ENCODE measurements at places on chromosomes 5 and 9.

GRCh38 chr9:75033791-75034473 lies 5.8 kb upstream of the CARNMT1 start:
- no peak for DNase-seq

GRCh38 chr5:175422058-175422457 lies 21.9 kb downstream of the DRD1 start:
- DNase-seq = no peak

GRCh38 chr5:13378091-13378490 lies 566.4 kb downstream of the DNAH5 start:
- DNase-seq = no peak

DNA sequence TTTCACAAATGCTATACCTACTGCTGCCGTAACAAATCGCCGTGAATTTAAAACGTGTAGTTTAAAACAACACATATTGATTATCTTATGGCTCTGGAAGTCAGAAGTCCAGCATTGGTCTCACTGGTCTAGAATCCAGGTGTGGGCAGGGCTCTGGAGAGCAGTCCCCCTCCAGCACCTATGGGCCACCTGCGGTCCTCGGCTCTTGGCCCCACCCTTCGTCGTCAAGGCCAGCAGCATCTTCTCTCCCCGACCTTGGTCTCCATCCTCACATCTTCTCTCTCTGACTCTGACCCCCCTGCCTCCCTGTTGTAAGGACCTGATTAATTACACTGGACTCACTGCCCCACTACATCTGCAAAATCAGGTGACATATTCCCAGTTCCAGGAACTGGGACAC lies 106.4 kb upstream of the COL5A1 start:
- DNase-seq = no peak

DNA sequence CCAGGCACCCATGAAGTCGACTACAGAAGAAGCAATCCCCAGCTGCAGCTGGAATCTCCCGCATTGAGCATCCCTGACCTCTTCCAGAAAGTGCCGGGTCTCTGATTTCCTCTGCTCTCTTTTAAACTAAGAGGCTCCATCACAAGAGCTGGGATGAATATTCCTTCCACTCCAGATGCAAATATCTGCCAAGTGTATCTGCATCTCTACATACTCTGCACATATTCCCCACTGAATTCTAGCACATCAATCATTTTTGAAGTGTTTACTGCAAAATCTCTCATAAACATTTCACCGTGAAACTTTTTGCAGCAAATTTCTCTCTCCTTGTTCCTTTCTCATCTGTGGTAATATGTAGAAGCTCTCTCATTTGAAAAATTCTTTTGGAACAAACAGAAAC lies 161.5 kb downstream of the GABRB2 start:
- DNase-seq = no peak

GRCh38 chr5:55416306-55416705 lies 108.5 kb downstream of the MTREX start:
- DNase-seq = no peak

DNA sequence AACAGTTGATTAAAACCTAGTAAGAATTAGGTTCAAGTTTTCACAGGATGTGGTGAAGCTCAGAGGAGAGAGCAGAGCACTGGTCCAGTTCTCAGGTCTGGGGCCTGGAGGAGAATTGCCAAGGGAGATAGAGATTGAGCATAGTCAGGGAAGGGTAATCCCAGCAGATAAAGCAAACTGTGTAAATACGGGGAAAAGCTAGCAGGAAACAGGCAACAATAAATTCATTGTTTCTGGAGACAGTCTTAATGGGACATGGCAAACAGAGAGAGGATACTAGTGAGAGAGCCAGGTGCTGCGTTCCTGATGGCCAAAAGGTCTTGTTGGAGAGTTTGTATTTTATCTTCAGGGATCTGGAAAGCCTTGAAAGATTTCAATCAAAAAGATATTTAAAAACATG lies 333.0 kb downstream of the PDE4D start:
- DNase-seq = no peak

DNA sequence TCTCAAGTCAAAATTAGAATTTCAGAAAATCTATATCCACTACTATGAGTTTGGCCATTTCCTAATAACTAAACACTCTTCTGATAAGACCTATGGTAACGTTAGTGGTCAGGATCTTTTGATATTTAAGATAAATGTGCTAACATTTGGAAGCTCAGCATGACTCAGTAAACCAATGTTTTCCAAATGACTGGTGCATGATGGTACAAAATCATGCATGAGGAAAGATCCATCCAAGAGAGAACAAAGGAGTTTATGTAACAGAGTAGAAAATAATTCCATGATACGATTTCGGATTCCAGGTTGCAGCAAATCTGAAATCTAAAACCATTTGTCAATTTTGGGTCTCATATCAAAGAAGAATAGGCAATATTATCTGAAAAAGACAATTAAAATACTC lies 279.2 kb downstream of the NSG2 start:
- no peak for DNase-seq

GRCh38 chr5:154421868-154422267 lies 23.9 kb upstream of the SAP30L start:
- DNase-seq = no peak
